ENCODE measurements at places on chromosomes 16 and 17.

DNA sequence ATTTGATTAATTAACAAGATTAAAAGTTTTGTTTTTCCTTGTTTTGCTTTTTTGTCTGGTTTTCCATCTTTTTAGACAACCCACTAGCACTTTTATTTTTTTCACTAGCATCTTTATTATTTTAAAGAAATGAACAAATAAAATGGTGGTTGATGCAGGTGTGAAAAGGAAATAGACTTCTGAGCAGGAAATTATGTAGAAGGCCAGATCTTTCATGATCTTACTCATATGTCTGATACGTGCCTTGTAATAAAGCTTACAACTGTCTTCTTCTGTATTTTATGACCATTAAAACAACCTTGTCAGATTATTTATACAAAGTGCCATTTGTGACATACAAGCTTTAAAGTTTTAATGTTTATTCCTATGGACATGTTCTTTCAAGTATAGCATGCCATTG, 6.3 kb downstream of the SLFN12L start:
- DNase-seq: no peak

DNA sequence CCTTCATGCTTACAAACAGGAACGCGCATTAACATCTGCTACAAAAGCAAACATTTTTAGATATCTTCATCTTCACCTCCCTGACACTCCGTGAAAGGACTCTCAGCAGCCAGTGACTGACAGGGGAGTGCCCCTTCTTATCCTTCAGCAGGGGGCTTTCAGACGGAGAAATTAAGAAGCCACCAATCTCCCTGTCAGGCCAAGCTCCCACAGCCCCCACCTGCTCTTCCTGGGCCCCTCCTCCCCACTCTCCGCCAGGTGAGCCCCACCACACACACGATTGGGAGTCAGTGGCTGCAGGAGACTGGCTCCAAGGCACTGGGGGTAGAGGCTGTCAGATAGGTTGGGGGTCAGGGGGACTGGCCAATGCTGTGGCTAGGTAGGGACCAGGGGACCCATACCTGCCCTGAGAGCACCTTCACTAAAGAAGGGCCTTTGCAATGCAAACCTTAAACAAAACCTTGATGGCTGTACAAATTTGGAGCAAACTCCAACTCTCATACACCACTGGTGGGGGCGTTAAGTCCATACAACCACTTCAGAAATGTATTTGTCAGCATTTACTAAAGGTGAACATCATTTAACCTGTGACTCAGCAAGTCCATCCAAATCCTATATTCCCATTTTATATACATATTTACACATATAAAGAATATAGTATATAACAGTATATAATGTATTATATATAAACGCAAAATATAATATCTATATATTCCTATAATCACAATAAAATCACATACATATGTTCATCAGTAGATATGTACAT, 232.2 kb downstream of the ZNF423 start:
- no peak for DNase-seq

- no peak for DNase-seq
These were observed 148.7 kb upstream of the HS3ST2 start for GRCh38 chr16:22665048-22665797.

GRCh38 chr17:76408037-76408849, 23.8 kb downstream of the SPHK1 start:
- DNase-seq: peak; percentile 47

DNA sequence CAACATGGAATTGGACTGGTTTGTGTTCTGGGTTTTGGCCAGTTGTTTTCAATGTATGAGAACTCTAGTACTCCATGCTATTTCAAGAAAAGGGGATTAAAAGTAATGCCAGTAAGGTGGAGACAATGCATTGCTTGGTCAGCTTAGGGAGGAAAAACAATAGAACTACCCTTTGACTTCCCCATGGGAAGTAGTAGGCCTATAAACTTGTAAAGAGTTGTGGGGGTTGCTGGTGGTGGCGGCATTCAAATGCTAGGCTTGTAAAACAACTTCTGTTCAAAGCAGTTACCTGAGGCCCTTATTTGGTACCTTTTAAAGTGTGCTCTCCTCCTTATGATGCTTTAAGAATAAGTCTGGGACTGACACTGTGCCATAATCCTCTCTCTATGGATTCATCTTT, 9.4 kb downstream of the MAP3K3 start:
- DNase-seq: no peak

GRCh38 chr16:11359370-11359769, 14.1 kb downstream of the RMI2 start:
- no peak for DNase-seq

GRCh38 chr17:44733753-44734152, 25.0 kb upstream of the ADAM11 start:
- DNase-seq: no peak

DNA sequence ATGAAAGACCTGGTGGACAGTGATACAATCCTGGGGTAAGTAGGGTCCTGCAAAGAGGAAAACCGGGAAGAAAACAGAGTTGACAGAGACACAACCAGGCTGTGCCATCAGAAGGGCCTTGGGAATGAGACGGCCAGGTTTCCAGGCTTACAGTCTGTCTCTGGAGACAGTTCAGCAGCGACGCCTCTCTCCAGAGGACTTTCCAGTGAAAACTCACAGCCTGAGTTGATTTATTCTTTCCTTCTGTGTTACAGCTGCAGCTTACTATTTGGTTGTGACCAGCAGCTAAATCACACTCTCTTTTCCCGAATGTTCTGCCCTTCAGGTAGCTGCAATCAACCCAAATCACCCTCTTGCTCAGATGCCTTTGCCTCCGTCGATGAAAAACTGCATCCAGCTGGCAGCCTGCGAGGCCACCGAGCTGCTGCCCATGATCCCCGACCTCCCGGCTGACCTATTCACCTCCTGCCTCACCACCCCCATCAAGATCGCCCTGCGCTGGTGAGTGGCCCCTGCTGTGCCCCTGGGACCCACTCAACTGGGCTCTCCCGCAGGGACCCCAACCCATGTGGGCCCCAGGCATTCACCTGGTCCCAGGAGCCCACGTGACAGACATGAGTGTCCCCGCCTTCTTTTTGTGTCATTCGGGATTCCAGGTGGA, 209.2 kb downstream of the RPTOR start:
- DNase-seq: no peak

DNA sequence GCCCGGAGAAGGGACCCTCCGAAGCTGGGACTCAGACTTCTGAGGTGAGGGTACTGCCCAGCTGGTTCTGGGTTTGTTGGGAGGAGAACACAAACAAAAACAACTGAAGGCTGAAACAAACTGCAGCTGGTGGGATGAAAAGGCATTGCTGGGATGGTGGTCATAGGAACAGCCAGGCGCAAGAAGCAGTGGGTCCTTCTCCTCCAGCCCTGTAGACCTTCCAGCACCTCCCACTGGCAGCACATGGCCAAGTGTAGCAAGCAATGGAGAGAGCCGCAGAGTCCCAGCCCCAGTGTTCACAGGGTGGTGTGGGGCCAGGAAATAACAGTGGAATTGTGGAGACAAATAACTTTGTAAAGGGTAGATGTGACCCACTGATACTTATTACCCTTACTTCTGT, 48.7 kb upstream of the FOXJ1 start:
- no peak for DNase-seq

DNA sequence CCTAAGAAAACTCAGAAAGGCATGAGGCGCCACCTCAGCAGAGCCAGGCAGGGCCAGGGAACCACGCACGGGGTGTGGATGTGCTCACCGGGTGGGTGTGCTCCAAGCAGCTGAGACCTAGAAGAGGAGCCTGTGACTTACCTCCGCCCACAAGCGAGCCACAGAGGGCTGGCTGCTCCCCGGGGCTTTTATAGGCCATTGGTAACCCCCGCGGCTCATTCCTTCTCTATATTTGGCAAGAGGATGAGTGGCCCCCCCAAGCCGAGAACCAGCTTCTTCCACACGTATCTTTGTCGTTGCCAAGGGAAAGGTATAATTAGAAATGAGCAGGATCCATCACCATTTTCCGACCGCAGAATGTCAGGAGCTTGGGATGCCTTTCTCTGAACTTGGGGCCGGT, at the start of gene MYH3:
Gene MYH3, minus strand, starts transcription at position 162 of the 400 bp plus-strand sequence. CDS start 2,245 bp downstream, outside the sequence.
- DNase-seq: no peak
